Progenitor cell of endocrine pancreas (in vitro differentiated cells): ENCODE measurements at places on chromosomes 3 and 15. TPM values are rescaled to one million over a fixed set of nuclear protein-coding genes. Genes with fewer than 3 reads are reported as not detected.

GRCh38 chr3:113249111-113249510 lies 37.8 kb downstream of the BOC start:
- no peak for DNase-seq

- DNase-seq, result no peak
Measured at GRCh38 chr3:24886501-24886900, 391.9 kb upstream of the THRB start.

- DNase-seq, result no peak
Measured at GRCh38 chr3:15815696-15816095, 17.9 kb upstream of the ANKRD28 start.

- no peak for DNase-seq
Measured at GRCh38 chr3:159805411-159805772, 183.2 kb upstream of the IL12A start.

DNA sequence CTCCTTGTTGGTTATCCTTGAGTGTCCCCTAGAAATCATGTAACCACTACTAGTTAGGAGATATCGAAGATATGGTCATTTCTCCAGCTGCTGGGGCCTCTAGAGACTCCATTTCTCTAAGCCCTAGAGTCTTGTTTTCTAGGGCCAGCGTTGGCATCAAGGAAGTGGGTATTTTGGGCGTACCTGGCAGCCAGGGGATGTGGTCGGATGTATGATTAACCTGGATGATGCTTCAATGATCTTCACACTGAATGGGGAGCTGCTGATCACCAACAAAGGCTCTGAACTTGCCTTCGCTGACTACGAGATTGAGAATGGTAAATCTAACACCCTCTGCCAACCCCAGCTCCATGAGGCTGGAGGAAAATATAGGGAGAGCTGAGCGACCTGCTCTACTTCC lies 325.5 kb downstream of the RYR3 start:
- DNase-seq, result no peak

DNA sequence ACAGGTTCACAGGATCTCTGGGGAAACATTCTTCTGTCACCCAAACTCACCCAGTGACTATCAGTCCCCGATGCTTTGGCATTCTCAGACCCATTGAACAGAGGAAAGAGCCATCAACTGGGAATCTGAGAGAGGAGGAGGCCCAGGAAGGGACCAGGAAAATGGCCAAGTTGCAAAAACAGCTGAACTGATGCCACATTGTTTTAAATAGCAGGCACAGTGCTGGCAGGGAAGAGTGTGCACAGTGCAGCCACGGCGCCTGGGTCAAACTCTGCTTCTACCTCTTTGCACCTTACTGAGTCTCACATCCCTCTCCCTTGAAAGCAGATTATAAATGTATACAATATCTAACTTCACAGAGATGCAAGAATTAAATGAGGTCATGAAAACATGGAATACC lies 66.4 kb downstream of the SRGAP3 start:
- DNase-seq, result no peak

GRCh38 chr3:53498806-53499641 lies 4.6 kb downstream of the CACNA1D start:
- DNase-seq, result no peak

DNA sequence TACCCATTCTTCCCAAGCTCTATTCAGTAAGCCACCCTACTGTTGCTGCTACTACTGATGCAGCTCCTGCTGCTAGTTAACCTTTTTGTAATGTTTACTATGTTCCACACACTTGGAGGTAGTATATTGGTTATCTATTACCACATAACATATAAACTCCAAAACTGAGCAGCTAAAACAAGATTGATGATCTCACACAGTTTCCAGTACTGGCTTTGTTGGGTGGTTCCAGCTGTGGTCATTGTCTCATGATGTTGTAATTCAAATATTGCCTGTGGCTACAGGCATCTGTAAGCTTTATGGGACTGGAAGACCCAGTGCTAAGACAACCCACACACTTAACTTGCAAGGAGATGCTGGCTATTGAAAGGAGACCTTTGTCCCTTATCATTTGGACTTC lies 556.2 kb upstream of the SUCLG2 start:
- DNase-seq, result no peak

- no peak for DNase-seq
Measured at GRCh38 chr3:138473391-138473790, 39.0 kb downstream of the ESYT3 start.

- DNase-seq, result no peak
Measured at GRCh38 chr15:25242957-25243799, 195.6 kb downstream of the UBE3A start.

- DNase-seq, result no peak
Measured at GRCh38 chr3:12981306-12982275, 91.6 kb downstream of the IQSEC1 start.

GRCh38 chr3:136186344-136186743 lies 9.8 kb downstream of the MSL2 start:
- DNase-seq, result no peak

- no peak for DNase-seq
Measured at GRCh38 chr3:17195192-17195611, 310.4 kb downstream of the PLCL2 start.

- DNase-seq, result no peak
Measured at GRCh38 chr15:71752128-71752527, 58.2 kb upstream of the NR2E3 start.

- no peak for DNase-seq
Measured at GRCh38 chr3:129230311-129231019, 18.9 kb upstream of the COPG1 start.

GRCh38 chr3:63473641-63474166 lies 178.8 kb upstream of the SNTN start:
- no peak for DNase-seq

The GDPGP1 gene
- 7.8 and 8.6 TPM in 2 replicates for total RNA-seq

The MESP2 gene
- not detected in 2 replicates for total RNA-seq

The CIDEC gene
- total RNA-seq, result not detected in 2 replicates

The STAB1 gene
- total RNA-seq, result 0.27 and 0.46 TPM in 2 replicates
